ENCODE measurements at places on chromosomes 13 and 19.

DNA sequence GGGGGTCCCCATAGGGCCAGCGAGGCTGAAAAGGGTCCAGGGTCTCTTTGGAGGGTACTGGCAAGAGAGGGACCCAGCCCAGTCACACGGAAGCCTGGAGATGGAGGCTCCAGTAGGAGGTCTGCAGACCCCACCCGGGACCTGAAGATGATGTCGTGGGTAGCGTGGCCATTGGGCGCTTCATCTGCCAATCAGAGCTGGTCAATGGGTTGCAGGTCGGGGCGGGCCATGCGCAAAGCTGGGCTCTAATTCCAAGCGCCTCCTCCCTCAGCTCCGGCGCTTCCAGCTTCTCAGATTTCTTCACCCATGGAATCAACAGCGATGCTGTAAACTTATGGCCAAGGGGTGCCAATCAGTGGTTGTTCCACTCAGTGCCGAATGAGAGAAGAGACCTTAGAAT lies 10.9 kb downstream of the SIGLEC12 start:
- no peak for DNase-seq

- no peak for DNase-seq
Observed at GRCh38 chr13:35855531-35856019, 275.6 kb downstream of the DCLK1 start.

DNA sequence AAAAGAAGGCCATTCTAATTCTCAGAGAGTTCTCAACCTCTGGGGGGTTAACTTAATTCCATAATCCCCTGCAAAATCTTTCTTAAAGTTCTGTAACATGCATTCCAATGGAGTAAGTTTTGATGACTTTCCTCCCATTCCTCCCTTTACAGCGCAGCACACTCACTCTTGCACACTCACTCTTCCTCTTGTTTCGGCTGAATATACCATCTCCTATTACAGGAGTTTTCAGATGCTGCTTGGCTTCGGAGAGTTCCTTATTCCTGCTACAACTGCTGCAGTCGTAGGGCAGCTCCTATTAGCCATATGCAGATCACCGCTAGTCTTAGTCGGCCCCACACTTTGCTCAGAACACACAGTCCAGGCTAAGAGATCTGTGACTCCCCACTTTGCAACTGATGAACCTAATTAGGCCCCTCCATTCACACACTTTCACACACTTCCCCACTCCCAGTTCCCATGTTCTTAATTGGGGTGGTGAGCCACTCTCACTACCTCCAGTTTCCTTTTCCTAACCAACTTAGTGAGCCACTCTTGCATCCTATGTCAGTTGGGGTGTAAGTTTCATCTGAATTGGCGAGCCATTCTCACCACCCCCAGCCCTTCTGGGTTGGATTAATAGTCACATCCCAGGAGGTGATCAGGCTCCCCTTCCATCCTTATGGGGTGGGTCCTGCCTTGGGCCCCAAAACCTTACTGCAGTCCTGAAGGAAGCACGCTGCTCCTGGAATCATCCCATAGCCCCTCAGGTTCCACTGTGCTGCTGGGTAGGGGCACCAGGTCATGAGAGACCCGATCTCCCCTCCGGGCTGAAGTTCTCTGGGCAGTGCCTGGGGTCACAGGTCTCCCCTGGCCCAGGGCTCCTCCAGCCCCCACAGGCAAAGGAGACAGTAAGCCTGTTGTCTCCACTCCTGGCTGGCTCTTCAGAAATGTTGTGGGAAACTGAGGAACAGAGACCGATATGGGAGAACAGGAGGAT lies 53.9 kb downstream of the OR10H4 start:
- DNase-seq = no peak

GRCh38 chr13:110317496-110318195 lies 10.6 kb downstream of the COL4A2 start:
- no peak for DNase-seq

GRCh38 chr13:41456768-41457588 lies at the start of gene RGCC:
RGCC (plus strand) TSS chr13:41457550; CDS start chr13:41457708, 158 bp downstream.
- no peak for DNase-seq

- DNase-seq = no peak
Observed at GRCh38 chr19:48968179-48968661, 3.1 kb downstream of the FTL start.

- no peak for DNase-seq
Observed at GRCh38 chr19:10805758-10806247, 30.2 kb downstream of the TMED1 start.

- no peak for DNase-seq
Observed at GRCh38 chr19:5430237-5430636, 25.0 kb upstream of the ZNRF4 start.

- no peak for DNase-seq
Observed at GRCh38 chr13:50596776-50597203, 246.7 kb downstream of the DLEU7 start.

GRCh38 chr13:31639443-31640163 lies 99.7 kb upstream of the RXFP2 start:
- no peak for DNase-seq

GRCh38 chr13:23743278-23744076 lies 145.7 kb downstream of the MIPEP start:
- no peak for DNase-seq

GRCh38 chr19:7211191-7211951 lies 82.8 kb downstream of the INSR start:
- no peak for DNase-seq

GRCh38 chr13:114141261-114141996 lies 9.0 kb upstream of the RASA3 start:
- DNase-seq = no peak

- no peak for DNase-seq
Observed at GRCh38 chr13:74073274-74073673, 60.9 kb downstream of the KLF12 start.

DNA sequence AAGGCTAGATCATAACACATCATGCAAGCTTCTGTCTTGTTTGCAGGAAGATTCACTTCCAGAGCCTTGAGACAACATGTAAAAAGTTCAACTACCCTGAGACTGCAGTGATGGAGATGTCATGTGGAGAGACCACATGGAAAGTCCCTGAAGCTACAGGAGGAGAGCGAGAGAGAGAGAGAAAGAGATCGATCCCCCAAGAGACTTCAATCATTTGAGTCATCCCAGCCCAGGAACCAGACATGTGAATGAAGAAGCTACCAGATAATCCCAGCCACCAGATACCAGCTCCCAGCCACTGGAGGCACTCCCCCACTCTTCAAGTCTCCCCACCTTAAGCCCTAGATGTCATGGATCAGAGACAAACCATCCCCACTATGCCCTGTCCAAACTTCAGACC lies 10.7 kb upstream of the EVI5L start:
- no peak for DNase-seq

DNA sequence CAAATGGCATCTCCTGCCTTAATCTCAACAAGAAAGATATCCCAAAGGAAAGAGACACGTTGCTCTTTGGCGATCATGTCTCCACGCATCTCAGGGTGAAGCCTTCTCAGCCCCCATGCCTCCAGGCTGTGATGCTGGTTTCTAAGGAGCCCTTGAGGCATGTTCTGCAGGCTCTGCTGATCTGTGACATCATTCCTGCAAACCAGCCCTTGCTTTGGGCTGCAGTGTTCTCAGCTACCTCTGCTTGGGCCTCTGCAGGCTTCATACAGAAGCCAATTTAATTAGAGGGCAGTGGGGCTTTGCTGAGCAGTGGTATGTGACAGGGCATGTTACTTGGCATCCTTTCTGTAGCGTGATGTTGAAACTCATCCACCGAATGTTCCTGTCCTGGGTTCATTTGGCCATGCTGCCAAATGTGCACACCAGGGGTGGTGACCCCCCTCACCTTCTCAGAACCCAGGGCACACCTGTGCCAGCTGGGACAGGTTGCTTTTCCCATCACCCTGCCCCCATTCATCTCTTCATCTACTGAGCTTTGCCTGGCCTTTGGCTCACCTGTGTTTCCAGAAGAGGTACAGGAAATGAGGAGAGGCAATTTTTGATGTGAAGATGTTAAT lies 230.9 kb downstream of the TEX29 start:
- no peak for DNase-seq

GRCh38 chr19:28941833-28942232 lies 271.1 kb downstream of the UQCRFS1 start:
- no peak for DNase-seq

GRCh38 chr13:44218501-44219240 lies 155.0 kb upstream of the SERP2 start:
- DNase-seq = no peak

- DNase-seq = no peak
Observed at GRCh38 chr19:40802300-40803169, 3.5 kb downstream of the EGLN2 start.

DNA sequence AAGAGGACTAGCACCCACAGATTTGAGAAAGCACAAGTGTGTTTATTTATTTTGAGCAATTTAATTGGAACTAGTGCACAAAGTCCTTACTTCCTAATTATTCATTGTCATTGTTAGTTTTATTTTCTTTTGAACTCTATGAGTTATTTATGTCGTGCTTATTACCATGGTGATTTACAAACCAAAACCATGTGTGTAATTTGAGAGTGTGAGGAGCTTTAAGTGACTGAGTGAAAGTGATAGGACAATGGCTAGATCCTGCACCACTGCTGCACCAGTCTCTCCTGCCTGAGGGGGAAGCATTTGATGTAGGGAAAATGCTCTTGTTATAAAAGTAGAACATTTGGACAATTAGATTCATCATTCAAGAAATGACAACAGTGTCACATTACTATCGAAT lies 172.3 kb upstream of the KLF12 start:
- DNase-seq = no peak

DNA sequence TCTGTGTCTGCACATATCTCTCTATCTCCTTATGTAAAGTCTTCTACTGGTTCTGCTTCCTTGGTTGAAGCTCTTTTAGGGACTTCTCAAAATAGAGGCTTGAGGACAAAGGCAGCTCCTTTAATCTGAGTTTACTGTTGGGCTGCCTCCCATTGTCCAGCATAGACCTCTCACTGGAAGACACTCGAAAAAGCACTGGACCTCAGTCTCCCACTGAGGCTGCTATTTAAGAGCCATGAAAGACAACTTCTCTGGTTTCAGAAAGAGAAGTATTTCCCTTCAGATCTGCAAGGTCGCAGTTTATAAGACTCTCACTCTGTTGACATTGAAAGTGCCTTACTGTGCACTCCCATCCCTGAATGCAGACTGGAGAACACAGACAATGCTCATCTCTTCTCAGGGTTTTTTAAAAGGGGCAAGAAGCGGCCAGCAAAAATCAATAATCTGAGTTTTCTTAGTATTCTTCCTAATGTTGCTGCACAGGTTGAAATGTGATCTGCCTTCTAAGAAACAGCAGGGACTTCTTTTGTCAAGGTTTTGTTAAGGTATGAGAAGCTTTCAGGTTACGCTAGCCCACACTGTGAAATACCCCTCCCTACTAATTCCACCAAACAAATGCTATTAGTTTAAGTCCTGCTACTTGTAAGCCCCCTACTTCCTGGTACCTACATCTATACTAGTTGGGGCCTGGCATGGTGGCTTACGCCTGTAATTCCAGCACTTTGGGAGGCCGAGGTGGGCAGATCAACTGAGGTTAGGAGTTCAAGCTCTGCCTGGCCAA lies 450.0 kb upstream of the SLC10A2 start:
- DNase-seq = no peak

- DNase-seq = no peak
Observed at GRCh38 chr19:49856574-49857021, 5.6 kb downstream of the PTOV1 start.

- DNase-seq = no peak
Observed at GRCh38 chr13:62629618-62630017, 1214.0 kb upstream of the PCDH20 start.

DNA sequence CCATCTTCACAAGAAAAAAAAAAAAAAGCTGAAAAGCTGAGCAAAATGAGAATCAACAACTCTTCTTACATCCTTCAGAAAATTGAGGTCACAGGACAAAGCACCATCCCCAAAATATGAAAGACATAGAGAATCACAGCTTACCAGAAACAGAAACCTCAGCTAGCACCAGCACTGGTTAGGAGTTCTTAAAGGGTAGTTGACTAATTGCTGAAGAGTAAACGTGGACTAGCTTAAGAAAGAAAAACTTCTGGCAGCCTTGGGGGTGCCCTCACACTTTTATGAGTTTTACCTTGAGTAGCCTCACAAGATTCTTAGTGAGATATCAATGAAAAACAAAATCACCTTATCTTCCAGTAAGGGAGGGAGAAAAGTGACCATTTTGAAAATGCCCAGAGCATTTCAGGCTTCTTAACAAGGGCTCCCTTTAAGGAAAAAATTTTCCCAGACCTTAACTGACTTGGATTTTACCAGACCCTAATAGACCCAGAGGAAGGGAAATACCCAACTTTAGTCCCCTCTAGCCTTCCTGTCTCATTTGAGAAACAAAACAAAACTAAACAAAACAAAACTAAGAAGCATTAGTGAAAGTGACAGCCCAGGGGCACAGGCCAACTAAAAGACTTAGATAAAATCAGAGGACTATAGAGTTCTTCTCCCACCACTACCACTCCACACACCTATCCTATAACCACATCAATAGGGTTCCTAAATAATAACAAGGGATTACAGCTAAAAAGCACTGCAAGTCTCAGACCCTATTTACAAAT lies 888.6 kb downstream of the DIAPH3 start:
- no peak for DNase-seq

DNA sequence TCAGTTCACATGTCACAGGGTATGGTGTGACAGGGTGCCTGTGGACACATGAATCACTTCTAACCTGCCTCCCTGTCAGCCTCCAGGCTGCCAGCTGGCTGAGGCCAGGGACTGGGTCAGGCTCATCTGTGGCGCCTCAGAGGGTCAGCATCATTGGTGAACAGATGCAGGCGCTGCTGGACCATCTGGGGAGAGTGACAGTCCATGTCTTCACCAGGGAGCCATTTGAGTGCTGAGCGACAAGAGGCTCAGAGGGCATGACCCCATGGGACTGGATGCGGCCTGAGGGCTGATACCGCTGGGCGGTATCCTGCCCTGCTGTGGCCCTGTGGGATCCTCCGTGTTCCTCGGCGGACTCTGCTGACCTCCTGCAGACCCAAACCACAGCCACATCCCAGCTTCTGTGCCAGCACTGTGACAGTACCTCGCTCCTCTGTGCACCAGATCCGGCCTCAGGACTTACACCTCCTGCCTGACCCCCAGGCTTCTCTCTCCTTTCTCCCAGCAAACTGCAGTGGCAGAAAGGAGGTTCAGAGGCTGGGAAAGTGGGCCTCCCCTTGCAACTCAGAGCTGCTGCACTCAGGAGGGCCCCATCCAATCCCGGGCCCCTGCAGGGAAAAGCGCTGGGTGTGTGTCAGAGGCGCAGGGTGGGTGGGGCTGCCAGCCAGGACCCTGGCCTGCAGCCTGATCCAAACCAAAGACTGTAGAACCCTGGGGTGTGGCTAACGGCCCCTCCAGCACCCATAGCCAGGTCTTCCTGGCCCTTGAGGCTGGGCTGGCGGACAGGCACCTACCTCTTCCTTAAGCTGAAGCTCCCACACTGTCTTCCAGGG lies 10.2 kb downstream of the ACTMAP start:
- no peak for DNase-seq

DNA sequence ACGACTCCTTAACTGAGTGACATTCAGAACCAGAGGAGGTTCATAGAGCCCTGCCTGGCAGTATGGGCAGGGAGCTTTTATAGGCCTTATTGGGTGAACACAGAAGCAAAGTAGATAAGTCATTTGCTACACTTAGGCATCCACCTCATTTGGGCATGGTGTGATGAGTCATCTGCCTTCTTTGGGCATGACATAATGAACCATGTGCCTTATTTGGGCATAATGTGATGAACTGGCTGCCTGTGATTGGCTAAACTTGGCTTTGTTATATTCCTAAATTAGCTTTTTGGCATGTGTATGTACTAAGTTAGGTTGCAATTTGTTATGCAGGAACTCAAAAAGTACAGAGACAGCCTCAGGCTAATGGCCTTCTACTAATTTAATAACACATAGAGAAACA lies 2210.2 kb upstream of the PCDH20 start:
- DNase-seq = no peak

All from AG04449 (cell line).